HCEC 1CT (cell line): ENCODE measurements at places on chromosomes 7 and 10.

DNA sequence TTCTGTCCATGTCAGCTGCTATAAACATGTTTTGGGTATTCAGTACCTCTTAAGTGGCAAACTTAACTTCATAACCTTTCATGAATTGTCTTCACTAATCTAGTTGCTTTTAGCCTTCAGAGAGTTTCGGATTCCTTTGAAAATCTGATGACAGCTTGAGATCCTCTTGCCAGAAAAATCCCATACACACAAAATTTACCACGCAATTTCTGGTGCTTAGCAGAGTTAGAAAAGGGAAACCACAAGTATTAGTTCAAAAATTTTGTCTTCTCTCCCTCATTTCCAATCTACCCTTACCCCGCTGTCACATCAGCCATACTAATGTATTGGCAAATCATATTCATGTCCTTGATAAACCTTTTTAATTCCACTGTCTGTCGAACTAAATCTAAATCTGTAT, 72.7 kb upstream of the TMEM106B start:
- no peak for DNase-seq

DNA sequence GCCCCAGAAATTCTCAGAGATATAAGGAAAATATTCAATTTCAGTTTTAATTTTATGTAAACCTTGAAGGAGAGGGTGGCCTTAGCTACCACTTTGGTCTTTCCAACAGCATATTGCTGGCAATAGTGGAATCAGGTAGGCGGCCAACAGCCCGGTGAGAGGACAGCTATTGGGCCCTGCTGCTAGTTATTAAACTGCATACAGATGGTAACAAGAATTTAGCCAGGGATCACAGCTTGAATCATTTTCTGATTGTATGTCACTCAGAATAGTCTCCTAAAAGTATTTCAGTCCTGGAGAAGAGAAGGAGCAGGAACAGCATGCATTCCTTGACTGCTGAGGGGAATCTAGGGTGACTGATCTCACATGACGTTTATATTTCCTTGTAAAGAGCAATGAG, 261.4 kb upstream of the SMIM30 start:
- DNase-seq = no peak

DNA sequence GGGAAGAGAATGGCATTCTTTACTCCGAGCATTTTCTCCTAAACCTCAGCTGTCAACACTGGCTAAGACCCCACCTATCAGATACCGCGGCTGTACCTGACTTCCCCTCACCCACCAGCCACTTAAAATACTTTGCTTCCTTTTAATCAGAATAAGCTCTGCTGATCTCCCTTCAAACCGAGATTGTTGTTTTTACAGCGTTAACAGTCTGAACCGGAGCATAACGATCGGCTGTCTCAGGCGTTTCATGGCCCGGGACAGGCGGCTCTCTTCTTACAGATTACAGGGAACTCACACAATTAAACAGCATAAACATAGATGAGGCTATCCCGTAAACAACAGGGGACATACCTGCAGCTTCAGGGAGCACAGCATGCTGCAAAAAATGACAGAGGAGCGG, 174.3 kb upstream of the RNF32 start:
- DNase-seq = no peak

DNA sequence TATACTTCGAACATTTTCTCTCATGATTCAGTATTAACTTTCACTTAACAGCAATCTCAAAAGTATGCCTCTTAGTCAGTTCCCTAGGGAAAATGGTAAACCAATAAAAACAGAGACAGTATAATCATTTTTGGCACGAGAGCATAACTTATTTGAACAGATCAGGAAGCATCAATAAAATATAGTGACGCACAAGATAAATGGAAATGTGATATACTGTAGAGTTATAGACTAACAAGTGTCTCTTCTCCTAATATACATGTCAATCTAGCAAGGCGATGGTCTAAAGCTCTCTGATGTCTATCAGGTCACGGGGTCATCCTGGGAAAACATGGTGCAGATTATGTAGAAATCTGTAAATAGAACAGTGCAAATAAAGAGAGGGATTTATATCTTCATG, 131.6 kb downstream of the HGF start:
- DNase-seq = peak; percentile 79

- no peak for DNase-seq
Observed at GRCh38 chr10:107011105-107011504, 153.4 kb downstream of the SORCS1 start.

DNA sequence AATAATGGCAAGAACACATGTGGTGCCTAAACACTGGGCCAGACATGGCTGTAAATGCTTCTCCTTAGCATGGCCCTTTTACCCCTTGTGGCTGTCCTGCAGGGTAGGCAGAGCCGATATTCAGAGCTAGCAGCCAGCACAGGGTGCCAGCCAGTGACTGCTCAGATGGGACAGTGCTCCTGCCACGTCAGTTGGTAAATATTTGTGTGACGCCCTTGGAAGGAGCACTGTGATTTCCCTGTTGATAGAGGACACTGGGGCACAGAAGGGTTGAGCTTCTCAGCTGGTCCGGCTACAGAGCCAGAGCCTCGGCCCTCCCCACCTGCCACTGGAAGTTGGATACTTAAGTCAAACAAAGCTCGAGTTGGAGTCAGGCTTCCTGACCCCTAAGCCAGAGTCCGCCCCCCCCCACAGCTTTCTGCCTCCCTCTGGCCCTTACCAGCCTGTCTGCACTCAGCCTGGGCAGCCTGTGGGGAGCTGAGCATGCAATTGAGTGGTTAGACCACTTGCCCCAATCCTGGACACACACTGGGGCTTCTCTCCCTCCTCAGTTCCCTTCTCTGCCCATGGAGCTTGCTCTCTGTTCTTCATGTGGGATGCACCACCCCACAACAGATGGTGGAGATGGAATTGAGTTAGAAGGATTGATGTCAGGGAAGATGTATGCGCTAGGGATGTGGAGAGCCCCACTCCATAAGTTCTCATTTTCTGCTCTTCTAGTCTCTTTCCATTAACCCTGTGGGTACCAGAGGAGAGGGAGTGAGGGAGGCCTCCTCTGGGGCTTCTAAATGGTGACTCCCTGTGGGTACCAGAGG, 350.8 kb downstream of the PLXNA4 start:
- DNase-seq = no peak

GRCh38 chr10:92418221-92418620, 127.3 kb downstream of the MARCHF5 start:
- no peak for DNase-seq

GRCh38 chr7:66974986-66975590, 20.3 kb downstream of the SBDS start:
- DNase-seq = no peak

DNA sequence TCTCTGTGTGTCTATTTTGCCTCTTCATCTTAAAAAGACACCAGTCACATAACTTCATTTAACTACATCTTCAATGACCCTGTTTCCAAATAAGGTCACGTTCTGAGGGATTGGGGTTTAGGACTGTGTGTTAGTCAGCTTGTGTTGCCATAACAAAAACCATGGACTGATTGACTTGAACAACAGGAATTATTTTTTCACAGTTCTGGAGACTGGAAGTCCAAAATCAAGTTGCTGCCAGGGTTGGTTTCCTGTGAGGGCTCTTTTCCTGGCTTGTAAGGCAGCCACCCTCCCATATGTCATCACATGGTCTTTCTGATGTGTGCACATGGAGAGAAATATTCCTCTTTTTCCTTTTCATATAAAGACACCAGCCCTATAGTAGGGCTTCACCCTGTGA, 55.3 kb downstream of the REEP3 start:
- peak; percentile 38 for DNase-seq
